ENCODE measurements at places on chromosomes 5 and 9.

DNA sequence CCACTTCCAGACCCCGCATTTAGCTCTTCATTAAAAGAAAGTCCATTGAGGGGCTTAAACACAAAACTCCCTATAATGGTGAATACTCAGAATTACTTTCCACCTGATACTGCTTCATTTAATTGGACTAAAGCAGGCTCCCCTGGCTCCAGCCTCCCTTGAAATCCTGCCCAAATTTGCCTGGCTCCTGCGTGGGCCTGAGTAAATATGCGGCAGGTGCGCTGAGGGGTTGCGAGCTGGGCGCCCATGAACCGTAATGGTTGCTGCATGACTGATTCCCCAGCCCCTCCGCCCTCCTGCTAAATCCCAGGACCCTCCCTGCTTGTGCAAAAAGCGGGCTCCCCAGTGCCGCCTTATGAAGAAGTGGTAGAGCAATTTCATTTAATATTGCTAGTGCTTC, 639.7 kb downstream of the BNC2 start:
- DNase-seq, result peak; percentile 41

DNA sequence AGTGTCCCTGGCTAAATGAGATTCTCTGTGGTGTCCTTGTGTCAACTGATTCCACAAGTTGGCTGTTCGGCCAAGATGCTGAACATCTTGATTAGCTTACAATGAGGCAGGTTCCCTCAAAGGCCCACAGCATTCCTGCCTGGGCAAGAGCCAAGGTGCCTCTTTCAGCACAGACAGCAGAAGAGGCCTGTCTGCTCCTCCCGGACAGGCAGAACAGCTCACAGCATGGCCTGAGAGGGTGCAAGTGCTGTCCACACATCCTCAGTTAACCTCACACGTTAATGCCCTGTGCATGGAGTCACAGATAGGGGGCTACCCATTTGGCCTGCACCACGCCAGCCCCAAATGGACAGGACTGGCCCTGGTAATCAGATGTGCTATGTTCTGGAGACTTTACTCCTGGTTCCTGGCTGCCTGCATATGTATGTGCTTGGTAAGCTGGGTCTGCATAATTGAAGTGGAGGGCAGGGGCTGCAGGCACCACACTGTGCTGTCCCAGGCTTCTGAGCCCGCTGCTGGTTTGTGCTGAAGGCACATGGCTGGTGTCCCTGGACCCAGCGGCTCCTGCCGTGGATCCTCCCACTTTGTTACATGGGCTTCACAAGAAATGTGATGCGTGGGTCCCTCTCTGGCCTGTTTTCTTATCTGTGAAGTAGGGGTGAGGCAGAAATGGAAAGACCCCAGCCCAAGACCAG, 8.9 kb downstream of the CSF2 start:
- no peak for DNase-seq

GRCh38 chr5:94891972-94892371, 273.5 kb downstream of the SLF1 start:
- DNase-seq, result no peak

DNA sequence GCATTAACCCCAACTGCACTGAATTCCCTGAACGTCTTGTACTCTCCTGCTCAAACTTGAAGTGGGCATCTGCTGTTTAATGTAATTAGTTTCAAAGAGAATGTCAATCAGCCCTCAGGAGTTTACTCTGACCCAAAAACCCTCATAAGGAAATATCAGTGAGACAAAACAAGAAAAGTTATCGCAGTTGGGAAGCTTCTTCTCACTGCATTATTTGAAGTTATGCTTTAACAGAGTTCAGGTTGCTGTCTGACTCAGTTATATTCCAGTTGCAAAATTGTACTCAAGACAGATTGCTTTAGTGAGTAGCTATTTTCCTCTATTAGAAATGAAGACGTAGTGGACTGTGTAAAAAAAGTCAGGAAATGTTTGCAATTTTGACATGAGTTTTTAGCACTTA, 52.1 kb downstream of the PPIC start:
- no peak for DNase-seq

DNA sequence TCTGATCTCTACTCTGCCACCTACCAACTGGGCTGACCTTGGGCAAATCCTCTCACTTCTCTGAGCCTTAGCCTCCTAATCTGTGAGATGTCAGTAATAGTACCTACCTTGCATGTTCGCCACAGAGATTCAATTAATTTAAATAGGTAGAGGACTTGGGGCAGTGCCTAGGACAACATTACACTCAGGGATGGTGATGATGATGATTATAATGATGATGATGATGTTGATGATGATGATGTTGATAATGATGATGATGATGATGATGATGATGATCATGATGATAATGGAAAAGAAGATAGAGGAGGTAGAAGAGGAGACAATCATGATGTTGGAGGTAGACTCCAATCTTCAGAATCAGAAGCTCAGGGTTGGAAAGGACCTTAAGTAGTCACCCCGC, 40.7 kb upstream of the SMIM23 start:
- no peak for DNase-seq

All from NCI-H2081 (cell line).